Right renal pelvis (tissue), 4 donors: ENCODE measurements at places on chromosomes 5 and 9.

DNA sequence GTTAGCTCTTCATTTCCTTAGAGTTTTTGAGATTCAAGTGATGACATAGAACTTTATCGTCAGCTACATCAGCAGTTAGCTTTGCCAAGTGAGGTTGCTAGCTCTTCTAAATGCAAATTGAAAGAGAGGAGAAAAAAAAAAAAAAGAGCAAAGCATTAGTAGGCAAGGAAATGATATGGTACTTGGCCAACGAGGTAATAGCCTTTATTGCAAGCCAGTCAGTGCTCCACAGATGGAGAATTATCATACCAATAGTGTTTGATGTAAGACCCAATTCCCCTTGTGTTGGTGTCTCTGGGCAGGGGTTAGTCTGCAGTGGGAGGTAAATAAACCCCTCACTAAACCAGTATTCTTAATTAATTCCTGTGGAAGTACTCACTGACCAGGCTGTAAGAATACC, 992.1 kb downstream of the PTPRD start:
- DNase-seq = no peak

- DNase-seq = no peak
These were observed 78.8 kb upstream of the NFIL3 start for GRCh38 chr9:91502475-91502874.

DNA sequence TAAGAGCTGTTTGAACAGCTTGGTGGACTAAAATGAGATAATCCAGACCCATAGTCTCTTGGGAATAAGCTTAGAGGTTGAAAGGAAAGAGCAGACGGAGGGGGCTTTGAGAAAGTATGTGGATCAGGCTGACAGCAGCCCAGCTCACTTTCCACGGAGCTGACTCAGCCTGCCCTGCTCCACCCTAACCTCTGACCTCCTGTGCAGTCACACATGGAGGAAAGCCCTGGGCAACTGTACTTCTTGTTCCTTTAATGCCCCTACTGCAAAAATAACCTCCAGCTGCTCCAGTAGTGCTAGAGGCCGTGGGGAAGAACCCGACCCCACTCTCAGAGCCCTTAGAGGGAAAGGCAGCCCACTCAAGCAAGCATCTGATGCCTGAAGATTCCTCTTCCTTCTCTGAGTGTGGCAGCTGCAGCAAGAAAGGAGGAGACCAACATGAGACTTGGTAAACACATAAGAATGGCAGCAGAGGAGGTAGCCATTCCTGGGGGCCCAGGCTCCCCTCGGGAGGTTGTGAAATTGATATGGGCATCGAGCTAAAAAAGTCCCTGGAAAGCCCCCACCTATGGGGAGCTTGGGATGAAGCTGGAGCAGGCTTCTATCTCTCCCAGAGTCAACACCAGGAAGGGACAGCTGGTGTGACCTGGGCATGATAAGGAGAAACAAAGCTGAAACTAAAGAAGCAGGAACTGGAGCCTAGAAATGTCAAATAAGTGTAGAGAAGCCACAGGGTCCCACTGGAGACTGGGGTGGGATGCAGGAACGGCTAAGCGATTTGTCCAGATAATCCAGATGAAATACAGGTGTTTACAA, 204.3 kb downstream of the PIK3R1 start:
- DNase-seq = no peak

GRCh38 chr5:170571875-170572852, 68.3 kb downstream of the KCNIP1 start:
- DNase-seq = no peak

GRCh38 chr5:111461934-111462333, 50.4 kb downstream of the STARD4 start:
- DNase-seq = no peak

- DNase-seq = no peak
These were observed 239.3 kb upstream of the PAPPA start for GRCh38 chr9:115914291-115914690.

DNA sequence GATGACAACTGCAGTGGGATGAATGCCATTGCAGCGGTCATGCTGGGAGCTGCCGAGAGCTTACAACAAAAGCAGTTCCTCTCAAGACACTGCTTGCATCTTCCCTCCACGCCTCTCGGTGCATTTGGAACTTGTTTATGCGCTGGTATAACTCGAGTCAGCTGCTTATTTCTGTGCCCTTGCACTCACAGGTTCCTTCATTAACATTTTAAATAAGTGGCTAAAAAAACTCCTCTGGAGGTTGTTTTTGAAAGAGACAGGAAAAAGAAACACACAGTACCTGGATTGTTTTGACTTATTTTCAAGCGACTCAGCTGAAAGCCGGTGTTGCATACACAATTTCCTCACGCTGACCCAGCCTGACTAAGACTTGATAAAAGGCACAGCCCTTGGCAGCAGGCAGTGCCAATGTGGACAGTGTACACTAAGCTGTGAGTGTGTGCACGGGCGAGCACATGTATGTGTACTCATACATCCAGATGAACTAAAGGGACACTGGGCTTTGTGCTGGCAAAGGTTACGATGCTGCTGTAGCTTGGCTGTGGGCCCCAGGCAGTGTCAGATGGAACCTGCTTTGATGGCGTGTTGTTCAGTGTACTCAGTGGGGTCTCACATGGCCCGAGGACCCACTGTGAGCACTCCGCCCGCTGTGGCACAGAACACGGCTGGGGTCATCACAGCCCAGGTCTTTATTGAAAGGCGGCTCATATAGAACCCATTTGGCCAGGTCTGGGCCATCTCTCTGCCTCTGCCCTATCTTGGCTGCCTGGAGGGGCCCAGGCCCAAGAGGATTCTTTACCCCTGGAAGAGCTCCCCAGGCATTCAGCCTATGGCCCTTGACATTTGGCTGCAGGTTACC, 92.3 kb downstream of the ANKRD33B start:
- DNase-seq = no peak

DNA sequence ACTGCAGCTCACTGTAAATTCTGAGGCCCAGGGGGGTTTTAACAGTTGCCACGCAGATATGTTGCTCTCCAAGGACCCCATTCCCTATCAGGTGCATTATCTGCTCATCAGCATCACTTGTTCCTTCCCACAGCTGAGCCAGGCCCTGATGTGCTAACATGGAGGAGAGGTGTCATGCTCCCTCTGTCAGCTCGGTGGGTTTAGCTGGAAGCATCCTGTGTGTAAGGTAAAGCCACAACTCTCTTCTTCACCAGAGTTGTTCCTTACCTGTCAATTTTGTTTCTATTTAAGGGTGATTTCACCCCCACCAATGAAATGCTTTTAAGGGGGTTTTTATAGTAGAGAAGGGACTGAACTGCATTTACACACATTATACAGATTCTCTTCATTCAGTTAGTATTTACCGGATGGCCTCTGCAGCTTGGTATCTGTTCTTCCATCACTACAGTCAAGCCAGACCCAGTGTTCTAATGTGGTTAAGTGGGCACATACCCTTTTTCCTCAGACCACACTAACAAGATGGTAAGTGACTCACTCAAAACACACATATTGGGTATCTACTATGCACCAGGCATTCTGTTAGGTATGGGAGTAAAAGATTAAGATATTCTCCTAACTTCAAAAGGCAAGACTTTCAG, 205.4 kb downstream of the DCP2 start:
- DNase-seq = no peak

- no peak for DNase-seq
These were observed 64.2 kb upstream of the OLFM1 start for GRCh38 chr9:135023088-135023785.

DNA sequence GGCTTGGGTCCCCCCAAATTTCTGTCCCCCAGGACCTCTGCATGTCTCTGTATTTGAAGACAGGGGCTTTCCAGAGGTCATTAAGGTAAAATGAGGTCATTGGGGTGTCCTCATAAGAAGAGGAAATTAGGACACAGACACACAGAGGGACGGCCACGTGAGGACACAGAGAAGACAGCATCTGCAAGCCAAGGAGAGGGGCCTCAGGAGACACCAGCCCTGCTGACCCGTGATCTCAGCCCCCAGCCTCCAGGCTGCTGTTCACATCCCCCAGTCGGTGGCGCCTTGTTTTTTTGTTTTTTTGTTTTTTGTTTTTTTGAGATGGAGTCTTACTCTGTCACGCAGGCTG, 1.2 kb upstream of the CCDC183 start:
- DNase-seq = no peak
